ENCODE measurements at places on chromosomes 3 and 15.

DNA sequence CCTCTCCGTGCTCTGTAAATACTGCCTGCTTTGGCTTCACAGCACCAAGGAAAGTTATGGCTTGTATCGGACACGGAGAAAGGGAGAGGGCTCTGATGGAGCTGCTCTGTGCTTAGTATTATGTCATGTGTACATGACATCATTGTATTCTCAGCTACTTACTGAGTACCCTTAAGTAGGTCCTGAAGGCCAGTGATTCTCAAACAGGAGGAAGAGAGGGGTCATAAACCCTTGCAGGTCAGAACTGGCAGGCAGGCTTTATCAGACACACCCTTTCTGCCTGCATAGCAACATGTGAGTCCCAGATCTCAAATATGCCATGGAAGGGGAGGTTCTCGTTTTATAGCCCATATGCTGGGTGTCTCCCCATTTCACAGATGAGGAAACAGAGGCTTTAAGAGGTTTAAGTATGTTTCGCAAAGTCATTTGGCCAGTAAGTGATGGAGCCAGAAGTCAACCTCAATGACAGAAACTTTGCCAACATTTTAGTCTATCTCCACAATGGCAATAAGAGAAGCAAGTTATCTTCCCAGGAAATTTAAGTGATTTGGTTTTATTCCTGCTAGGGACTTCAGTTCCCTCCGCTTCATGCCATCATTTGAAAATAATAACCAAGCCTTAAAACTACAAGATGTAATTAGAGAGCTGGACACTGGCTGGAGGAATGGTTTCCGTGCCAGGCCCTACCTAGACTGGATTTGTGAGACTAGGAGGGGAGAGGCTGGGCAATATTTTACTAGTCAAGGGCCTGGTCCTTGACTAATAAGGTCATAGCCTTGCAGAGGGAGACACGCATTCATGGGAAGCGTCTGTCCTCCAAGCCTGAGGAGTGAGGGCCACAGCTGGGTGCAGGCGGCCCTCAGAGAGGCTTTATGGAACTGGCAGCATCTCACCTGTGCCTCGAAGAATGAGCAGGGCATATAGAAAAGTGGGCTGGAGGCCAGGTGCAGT is 133.0 kb downstream of the XXYLT1 start:
- DNase-seq, result no peak

GRCh38 chr3:31014317-31015040 is 120.0 kb upstream of the GADL1 start:
- no peak for DNase-seq

DNA sequence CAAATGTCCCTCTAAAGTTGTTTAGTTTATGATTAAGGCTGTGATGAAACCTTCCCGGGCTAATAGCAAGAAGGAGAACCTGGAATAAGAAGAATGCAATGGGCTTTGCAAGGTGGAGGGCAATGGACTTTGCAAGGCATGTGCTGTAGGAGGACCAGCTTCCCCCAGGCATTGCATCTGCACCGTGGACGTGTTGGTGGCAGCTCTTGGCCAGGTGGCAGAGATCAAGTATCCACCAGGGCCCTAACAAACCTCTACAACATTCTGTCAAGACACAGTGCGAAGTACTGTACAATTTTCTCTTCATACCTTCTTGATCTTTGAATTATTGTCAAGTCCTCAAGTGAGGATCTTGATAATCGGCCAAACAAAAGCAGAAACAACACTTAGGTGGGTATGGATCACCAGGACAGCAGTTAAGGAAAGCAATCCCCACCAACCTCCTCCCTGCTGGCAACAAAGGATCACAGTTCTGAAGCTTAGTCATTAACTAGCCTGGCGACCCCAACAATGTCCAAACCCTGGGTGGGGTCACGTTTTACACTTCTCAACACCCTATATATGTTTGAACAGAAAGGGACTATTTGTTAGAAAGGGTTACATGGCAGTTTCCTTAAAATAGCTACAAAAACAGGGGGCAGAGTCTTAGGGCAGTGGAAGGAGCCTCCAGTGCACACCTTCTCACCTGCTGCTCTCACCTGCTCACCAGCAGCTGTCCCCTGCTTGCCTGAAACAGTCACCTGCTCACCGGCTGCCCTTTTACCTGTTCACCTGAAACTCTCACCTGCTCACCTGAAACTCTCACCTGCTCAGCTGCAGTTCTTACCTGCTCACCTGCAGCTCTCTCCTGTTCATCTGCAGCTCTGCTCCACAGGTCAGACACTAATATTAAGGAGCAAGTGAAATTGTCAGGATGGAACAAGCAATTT is 137.9 kb upstream of the LIPC start:
- DNase-seq, result no peak

- DNase-seq, result no peak
These were observed 60.3 kb downstream of the MYO9A start for GRCh38 chr15:72057548-72058091.

DNA sequence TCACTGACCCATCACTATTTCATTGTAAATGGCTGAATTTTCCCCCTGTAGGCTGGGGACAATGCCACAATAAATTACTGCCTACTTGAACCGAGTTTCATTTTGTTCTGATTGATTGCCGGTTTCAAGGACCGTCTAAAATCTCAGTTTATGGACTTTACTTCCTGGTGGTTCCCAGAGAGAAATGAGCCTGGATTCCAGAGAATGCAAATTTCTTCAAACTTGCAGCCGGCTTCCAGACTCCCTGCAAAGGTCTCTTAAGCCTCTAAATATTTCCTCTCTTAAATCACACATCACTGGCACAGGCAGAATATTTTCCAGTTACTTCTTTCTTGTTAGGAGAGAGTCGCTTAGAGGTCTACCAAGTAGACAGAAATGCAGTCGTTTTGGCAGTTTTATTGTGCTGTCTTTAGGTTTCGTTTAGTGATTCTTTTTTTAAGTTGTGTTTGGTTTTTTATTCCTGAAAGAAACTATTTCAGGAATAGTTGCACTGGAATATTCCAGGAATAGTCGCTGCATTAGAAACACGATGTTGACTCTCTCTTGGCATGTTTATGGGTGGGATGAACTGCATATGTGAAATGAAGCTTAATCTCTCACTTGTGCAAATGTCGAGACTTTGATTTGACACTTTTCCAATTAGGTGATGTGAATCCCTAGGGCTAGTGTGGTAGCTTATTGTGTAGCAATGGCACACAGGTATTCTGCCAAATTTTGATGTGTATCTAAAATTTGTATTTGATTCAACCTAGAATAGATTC is 284.1 kb upstream of the NR2E3 start:
- no peak for DNase-seq

DNA sequence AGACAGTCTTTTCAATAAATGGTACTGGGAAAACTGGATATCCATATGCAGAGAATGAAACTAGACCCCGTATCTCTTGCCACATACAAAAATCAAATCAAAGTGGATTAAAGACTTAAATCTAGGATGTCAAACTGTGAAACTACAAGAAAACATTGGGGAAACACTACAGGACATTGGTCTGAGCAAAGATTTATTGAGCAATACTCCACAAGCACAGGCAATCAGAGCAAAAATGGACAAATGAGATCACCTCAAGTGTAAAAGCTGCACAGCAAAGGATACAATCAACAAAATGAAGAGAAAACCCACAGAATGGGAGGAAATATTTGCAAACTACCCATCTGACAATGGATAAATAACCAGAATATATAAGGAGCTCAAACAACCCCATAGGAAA is 38.4 kb upstream of the MBNL1 start:
- DNase-seq, result no peak

- DNase-seq, result no peak
These were observed 114.6 kb downstream of the NFKBIZ start for GRCh38 chr3:101963902-101964362.

DNA sequence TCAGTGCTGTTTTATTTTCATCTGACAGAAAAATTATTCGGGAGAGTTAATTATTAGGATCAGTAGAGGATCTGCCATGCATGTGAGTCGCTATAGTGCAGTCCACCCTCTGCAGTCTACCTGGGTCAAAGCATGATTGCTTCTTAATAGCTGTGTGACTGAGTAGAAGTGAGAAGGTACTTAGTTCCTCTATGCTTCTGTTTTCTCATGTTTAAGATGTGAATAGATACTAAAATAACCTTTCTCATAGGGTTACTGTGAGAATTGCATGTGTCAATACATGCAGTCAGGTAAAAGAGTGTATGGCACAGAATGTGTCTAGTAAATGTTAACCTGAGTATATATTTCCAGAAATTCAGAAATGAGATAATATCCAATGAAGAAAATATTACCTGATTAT is 435.7 kb downstream of the NAALADL2 start:
- no peak for DNase-seq

GRCh38 chr3:153180860-153181372 is 18.9 kb downstream of the RAP2B start:
- no peak for DNase-seq

DNA sequence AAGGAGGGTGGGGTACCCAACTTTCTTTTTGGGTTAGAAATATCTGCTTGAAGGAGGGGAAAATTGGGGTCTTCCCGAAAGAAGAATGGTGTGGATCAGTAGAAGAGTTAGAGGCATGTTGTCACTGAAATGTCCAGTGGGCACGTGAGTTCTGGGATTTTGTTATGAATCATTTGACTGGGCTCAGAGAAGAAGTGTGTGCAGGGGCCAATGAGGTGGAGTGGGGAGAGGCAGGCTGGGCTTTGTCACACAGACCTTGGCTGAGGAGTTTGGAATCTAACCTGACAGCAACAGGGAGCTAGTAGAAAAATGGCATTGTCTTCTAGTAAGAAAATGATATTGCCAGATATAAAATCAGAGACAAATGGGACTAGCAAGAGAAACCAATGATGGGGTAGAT is 436.8 kb downstream of the MFSD1 start:
- no peak for DNase-seq

GRCh38 chr3:130834476-130834875 is 59.4 kb upstream of the ATP2C1 start:
- DNase-seq, result no peak
